ENCODE measurements at places on chromosomes 11 and 22. TPM values are rescaled to one million over a fixed set of nuclear protein-coding genes. Genes with fewer than 3 reads are reported as not detected.

The RAG1 gene
- 0.60 TPM for total RNA-seq

The MRGPRD gene
- not detected for total RNA-seq

- H3K4me3 ChIP-seq: no peak overlapping the region
- H3K27ac ChIP-seq: no peak overlapping the region
- no peak for DNase-seq
- no peaks in the 10 kb centered on the region for H3K27me3 ChIP-seq
- no peaks in the 10 kb centered on the region for H3K4me1 ChIP-seq
- H3K36me3 ChIP-seq: no peaks in the 10 kb centered on the region
Observed at GRCh38 chr11:93652161-93652597, 9.3 kb upstream of the CEP295 start.

DNA sequence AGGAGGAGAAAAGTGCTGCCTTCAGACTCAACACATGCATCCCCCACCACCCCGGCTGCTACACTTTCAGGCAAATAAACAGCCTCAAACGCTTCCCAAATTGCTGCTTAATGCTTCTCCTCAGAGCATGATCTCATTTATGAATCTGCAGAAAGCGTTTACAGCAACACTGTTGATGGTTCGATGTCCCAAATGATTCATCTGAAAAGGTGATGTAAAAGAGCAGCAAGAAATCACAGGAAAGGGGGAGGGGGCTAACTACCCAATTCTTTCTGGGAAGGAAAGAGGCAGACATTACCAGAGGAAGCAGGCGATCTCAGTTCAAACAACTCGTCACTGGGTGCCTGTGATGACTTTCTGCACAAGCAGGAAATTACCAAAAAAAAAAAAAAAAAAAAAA, 119.6 kb downstream of the TENM4 start:
- no peaks in the 10 kb centered on the region for H3K36me3 ChIP-seq
- no peaks in the 10 kb centered on the region for H3K4me1 ChIP-seq
- no peak for DNase-seq
- no peak overlapping the region for H3K4me3 ChIP-seq
- H3K27me3 ChIP-seq: no peaks in the 10 kb centered on the region

DNA sequence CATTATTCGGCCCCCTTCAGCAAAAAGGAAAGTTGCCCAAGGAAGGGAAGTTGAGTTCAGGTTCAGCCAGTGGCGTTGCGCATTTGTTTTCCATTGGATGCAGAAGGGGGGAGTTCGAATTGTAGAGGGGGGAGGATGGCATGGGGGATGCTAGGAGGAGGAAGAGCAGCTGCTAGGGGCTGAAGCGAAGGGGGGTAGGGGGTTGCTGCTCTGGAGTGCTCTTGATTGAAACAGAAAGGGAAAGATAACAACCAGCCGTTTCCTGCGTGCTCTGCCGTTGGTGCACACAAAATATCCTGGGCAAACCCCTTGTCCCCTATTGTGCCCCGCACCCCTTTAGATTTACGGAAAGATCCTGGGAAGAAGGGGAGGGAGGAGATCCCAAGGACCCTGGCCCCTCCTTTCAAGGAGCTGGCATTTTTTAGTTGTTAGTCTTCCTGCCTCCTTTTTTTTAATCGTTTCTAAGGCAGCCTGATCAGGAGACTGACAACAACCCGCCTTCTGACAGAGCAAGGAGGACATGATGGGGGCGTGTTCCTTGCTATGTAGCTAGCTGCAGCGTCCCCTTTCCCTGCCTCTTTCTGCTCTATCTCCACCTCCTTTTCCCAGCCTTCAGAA, 2.1 kb downstream of the KMT2A start:
- no peak for DNase-seq
- H3K27me3 ChIP-seq: no peaks in the 10 kb centered on the region
- H3K36me3 ChIP-seq: no peaks in the 10 kb centered on the region
- H3K4me3 ChIP-seq: peak overlapping the region; percentile 75

The IRAG1 gene
- total RNA-seq: 5.9 TPM

GRCh38 chr11:64885367-64886286, 7.2 kb upstream of the EHD1 start:
- H3K4me3 ChIP-seq: no peak overlapping the region
- DNase-seq: no peak
- H3K36me3 ChIP-seq: no peaks in the 10 kb centered on the region
- H3K27ac ChIP-seq: no peak overlapping the region

GRCh38 chr22:36182857-36183256, 18.8 kb downstream of the APOL4 start:
- DNase-seq: no peak
- H3K27ac ChIP-seq: no peak overlapping the region
- H3K27me3 ChIP-seq: no peaks in the 10 kb centered on the region

DNA sequence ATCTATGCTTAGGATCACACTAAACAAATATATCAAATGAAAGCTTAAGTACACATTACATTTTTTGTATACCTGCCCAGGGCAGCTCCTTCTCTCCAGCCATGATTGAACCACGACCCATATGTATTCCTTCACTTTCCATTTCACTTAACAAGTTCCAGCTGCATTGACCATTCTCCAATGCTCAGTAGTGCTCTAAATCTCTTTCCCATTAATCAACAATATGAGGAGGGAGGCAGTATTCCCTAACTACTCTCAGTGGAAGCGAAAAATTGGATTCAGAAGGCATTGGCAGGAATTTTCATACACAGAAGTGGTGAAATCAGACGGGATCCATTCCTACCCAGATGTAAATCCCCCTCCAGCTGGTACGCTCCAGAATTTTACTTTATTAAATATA, 372.0 kb upstream of the LUZP2 start:
- no peak overlapping the region for H3K4me3 ChIP-seq
- H3K4me1 ChIP-seq: no peaks in the 10 kb centered on the region
- no peaks in the 10 kb centered on the region for H3K36me3 ChIP-seq
- DNase-seq: no peak
- H3K27me3 ChIP-seq: no peaks in the 10 kb centered on the region

The VPS37C gene
- total RNA-seq: 13.8 TPM

DNA sequence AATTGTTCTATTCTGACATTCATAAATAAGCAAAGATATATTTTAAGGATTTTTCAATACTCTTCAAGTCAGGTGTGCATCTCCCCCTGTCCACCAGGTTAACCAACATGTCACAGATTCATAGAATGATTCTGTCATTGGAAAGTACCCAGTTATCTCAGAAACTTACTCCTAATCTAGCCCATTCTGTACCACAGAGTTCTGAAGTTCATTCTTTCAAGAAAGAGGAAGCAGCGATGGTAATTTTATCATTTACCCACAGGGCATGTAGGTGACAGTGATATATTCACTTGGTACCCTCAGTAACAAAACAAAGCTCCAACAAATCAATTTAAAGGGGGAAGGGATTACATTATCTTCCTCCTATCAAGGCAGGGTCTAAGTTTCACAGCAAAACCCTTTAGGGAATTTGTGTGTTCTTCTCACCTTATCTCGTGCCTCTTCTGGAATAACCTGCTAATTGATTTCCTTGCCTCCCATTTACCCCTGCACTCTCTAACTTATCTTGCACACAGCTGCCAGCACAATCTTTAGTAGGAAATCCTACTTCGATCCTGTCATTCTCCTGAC, 19.0 kb upstream of the MPPED2 start:
- H3K4me3 ChIP-seq: no peak overlapping the region
- no peak overlapping the region for H3K27ac ChIP-seq
- no peaks in the 10 kb centered on the region for H3K27me3 ChIP-seq
- DNase-seq: no peak
- H3K36me3 ChIP-seq: no peaks in the 10 kb centered on the region
- no peaks in the 10 kb centered on the region for H3K4me1 ChIP-seq

DNA sequence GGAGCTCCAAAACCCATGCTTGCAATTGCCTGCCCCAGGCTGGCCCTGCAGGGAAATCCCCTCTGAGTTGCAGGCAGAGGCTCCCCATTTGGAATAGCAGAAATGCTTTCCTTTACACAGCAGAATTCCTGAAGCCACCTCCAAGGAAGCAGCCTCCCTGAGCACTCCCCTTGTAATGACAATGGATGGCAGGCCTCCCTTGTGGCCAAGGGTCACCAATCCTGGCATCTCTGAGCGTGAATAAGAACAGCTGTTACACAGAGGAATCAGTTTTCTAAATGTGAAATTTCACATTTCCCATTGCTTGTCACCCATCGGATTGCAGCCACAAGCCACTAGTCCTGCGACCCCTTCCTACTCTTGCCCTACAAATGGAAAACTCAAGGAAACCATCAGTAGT, 107.6 kb downstream of the GALNT18 start:
- no peaks in the 10 kb centered on the region for H3K36me3 ChIP-seq
- no peaks in the 10 kb centered on the region for H3K27me3 ChIP-seq
- H3K27ac ChIP-seq: no peak overlapping the region

DNA sequence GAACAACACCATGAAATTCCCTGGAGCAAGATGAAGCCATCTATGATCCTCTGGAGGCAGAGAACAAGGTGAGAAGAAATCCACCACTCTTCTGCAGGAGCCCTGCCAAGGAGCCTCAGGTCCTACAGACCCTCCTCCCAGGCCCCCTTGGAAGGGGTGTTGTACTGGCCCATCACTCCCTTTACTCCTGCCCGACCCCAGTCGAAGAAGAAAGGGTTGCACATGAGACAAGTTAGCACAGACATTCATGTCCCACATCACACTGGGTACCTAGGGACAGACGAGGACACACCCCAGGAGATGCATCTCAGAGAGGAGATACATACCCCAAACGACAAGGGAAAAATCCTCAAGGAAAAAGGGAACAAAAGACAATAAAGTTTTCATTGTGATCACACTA, 82.8 kb upstream of the NARS2 start:
- no peak overlapping the region for H3K27ac ChIP-seq
- H3K27me3 ChIP-seq: no peaks in the 10 kb centered on the region
- H3K4me1 ChIP-seq: no peaks in the 10 kb centered on the region
- H3K4me3 ChIP-seq: no peak overlapping the region
- no peak for DNase-seq

The NAALADL1 gene
- 37.1 TPM for total RNA-seq

DNA sequence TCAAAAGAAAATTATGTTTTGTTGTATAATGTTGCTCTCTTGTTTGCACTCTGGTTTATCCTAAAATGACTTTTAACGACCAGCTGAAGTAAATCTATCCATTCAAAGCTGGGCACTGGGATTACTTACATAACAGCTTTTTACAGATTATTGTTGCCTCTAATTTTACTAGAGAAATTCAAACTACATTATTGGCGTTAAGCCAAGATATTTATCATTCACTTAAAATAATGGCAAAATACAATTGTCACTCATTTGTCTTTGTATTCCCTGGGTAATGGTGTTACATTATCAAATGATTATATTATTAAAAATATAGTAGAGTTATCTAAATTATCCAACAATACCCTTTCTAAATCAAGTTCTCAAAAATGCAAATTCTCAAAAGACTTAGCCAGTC, 30.3 kb downstream of the DLG2 start:
- no peaks in the 10 kb centered on the region for H3K36me3 ChIP-seq
- no peak overlapping the region for H3K4me3 ChIP-seq
- H3K27me3 ChIP-seq: no peaks in the 10 kb centered on the region
- H3K4me1 ChIP-seq: no peaks in the 10 kb centered on the region
- no peak for DNase-seq

The CHEK1 gene
- 0.98 TPM for total RNA-seq

DNA sequence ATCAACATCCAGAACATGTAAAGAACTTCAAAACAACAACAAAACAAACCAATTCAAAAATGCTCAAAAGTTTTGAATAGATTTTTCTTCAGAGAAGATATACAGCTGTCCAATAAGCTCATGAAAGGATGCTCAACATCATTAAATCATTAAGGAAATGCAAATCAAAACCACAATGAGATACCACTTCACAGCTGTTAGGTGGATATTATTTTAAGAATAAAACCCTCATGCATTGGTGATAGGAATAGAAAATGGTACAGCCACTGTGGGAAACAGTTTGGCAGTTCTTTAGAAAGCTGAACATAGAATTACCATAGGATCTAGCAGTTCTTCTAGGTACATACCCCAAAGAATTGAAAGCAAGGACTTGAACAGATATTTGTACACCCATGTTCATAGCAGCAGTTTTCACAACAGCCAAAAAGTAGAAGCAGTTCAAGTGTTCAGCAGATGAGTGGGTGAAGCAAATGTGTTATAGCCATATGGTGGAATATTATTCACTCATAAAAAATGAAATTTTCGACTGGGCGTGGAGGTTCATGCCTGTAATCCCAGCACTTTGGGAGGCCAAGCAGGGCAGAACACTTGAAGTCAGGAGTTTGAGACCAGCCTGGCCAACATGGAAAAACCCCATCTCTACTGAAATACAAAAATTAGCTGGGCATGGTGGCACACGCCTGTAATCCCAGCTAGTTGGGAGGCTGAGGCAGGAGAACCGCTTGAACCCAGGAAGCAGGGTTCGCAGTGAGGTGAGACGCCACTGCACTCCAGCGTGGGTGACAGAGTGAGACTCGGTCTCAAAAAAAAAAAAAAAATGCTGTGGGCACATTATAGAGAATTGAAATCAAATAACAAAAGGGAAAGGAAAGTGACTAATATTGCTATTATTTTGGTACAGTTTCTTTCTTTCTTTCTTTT, 42.9 kb downstream of the CBL start:
- H3K36me3 ChIP-seq: peaks cover 6% of the 10 kb centered on the region
- H3K4me3 ChIP-seq: no peak overlapping the region
- H3K27me3 ChIP-seq: no peaks in the 10 kb centered on the region
- no peak for DNase-seq

The PSMD13 gene
- 136 TPM for total RNA-seq

GRCh38 chr11:115333121-115333520, 171.1 kb downstream of the CADM1 start:
- H3K36me3 ChIP-seq: no peaks in the 10 kb centered on the region
- no peak for DNase-seq
- H3K27ac ChIP-seq: no peak overlapping the region

DNA sequence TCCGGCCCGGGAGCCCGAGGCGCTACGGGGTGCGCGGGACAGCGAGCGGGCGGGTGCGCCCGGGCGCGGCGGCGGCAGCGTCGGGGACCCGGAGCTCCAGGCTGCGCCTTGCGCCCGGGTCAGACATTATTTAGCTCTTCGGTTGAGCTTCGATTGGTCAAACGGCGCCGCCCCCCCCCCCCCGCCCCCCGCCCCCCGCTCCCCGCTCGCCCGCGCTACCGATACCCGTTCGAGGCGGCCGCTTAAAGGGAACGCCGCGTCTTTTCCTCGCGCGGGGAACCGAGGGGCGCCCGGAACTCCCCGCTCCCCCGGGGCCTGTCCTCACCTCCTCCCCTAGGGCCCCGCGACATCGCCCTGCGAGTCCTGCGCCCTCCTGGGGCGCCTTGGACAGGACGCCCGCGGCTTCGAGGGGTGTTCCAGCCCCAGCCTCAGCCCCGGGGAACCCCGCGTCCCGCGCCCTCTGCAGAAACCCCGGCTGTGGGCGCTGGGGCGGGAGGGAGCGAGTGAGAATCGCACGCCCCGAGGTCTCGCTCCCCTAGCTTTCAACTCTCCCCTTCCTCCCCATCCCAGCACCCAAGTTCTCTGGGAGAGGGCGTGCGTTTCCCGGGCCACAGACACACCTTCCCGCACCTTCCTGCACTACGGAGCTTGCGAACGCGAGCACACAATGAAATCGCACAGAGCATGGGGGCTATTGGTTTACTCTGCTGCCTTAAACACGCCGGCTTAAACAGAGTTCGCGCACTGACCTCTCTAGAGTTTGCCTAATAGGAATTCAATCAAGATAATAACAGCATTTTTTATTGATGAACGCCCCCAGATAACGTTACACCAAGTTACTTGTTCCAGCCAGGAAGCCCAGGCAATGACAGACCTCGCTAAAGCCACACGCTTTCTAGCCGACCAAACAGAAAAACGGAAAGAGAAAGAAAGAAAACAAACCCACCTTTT, at the start of gene BDNF:
Gene BDNF, minus strand, starts transcription at position 105 of the 951 bp plus-strand sequence. CDS start 41,891 bp downstream, outside the sequence.
- H3K27ac ChIP-seq: no peak within 1 kb of the TSS
- no peaks in the 10 kb centered on the region for H3K4me1 ChIP-seq
- no peaks in the 10 kb centered on the region for H3K27me3 ChIP-seq

The MRGPRX4 gene
- not detected for total RNA-seq
